ENCODE measurements at places on chromosomes 4 and X.
A peak's percentile ranks its signal among the peaks of the same experiment; 100 is the strongest.

DNA sequence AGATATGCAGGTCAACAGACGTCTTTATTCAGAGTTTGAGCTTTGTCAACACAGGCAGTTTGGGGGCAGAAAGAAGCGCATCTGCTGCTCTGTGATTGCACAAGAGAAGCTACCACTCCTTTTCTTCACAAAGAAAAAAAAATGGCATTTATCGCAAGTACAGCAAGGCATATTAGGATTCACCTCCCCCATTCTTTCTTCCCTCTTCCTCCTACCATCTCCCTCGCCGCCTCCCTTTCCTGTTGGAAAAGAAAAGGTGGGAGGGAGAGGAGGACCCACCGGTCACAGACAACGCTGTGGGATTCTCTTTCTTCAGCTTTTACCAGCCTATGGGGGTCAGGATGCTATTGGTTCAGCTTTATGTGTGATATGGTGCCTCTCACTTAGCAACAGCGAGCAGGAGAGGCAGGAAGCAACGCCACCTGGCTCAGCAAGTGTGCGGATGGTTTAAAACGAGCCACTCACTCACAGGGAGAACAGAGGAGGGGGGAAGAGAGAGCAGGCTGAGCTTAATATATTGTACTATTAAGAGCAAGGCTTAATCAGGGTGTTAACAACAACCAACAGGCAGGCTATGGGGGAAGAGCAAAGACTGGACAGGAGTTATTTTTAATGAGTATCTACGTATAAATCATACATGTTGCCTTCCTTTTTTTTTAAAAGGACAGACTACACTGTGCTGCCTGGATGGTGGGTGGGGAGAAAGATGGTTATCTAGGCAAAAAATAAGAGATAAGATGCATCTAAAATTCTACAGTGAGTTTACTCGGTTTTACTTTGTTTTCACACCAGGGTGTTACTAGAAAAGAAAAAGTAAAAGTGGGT is 104.7 kb downstream of the MAML3 start:
- DNase-seq = peak; percentile 95

- DNase-seq = no peak
These were observed 17.4 kb upstream of the PACRGL start for GRCh38 chr4:20682853-20683252.

DNA sequence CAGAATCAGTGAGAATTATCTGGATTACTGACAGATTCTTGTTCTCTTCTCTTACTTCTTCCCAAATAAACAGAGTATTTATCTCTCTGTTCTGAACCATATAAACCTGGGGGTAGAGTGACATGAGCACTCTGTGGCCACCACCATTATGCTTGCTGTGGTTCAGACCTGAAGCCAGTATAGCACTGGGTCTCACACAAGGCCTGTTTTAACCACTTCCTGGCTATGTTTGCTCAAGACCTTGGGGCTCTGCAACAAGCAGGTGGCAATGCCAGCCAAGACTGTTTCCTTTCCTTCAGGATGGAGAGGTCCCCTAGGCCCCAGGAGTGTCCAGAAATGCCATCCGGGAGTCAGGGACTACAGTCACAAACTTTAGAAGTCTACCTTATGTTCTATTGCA is 21.7 kb upstream of the HEPH start:
- no peak for DNase-seq

- no peak for DNase-seq
These were observed 142.9 kb upstream of the MBNL3 start for GRCh38 chrX:132631579-132632232.

- DNase-seq = no peak
These were observed 15.0 kb downstream of the FRMPD4 start for GRCh38 chrX:12153317-12153716.

GRCh38 chrX:77975755-77976154 is 6.3 kb upstream of the PGAM4 start:
- DNase-seq = no peak

DNA sequence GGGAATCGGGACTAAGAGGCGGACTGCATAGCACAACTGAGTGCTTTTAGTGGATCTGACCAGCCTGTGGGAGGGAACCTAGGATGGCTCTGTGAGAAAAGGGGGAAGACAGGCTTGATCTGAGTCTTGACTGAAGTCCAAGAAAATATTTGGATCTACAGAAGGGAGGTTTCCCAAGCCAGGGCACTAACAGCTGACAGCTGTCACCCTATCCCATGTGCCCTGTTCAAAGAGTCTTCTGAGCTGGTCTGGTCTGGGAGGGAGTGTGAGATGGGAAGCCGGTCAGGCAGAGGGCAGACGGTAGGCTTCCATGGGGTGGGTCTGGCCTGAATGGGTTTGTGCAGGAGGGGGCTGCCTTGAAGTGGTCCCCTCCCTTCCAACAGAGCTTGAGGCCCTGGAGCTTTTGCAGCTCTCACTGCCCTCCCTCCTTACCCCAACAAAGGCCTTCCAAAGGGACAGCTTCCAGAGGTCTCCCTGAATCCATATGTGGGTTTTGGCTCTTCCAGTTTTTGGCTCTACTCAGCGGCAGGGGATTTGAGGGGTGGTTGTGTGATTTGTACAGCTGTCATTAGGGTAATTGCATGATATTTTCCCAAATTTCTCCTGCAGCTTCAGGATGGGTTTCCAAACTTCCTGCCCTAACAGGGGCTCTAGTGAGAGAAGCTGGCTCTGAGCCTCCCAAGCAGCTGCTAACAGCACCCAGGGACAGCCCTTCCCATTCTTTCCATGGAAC is 643.7 kb downstream of the BCOR start:
- DNase-seq = no peak

DNA sequence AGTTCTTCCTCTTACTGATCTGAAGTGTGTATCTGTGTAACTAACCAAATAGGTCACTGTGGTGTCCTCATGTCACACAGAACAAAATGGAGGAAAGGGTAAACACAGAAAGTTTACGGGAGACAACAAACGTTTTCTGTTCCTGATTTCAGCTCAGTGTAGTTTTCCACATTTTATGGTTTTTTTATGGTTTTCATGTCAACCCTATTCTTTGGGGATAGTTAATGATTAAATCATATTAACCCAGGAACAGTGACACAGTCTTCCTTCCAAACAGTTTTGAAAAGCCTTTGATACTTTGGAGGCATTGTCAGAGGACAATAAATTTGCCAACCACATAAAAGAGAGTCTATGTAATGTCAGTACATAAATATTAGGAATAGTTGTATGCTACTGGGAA is 4.2 kb downstream of the LNX1 start:
- DNase-seq = no peak

GRCh38 chr4:53905941-53906377 is 158.4 kb downstream of the CHIC2 start:
- no peak for DNase-seq

DNA sequence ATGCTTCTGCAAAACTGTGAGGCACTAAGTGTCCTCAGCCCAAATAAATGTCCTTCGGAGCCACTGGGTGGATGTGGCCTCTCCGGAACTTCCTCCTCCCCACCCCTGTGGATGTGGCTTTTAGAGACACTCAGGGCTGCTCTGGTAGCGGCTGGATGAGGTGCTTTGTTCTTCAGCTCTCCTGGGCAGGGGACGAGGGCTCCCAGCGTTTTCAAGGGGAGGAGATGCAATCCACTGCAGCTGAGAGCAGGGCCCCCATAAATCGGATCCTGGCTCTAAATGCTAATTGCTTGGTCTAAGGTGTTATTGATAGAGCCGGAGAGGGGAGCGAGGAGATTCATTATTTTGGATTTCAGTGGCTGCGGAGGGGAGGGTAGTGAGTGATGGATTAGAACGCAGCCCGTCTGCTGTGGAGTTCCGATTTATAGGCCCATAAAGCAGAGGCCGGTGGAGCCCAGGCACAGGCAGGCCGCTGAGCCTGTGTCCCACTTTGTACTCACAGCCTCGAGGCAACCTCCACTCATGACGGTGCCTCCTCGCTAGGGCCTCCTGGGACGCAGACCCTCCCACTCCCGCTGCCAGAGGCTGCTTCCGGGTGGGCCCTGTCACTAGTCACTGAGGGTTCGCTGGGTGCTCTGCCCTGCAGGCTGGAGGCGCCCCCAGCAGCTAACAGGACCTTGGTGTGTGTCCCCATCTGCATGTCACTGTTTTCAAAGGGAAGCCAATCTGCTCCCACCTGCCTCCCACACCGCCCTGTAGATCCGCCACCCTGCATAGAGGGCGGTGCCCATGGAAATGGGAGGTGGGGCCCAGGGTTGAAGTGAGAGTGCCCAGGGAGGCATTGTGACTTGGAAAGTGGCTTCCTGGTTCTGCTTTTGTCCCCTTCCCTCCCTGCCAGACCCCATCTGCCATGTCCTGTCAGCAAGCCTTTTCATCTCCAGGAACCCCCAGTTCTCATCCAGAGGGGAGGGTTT is 135.4 kb upstream of the PSAPL1 start:
- DNase-seq = no peak

- DNase-seq = no peak
These were observed 287.4 kb downstream of the CHIC1 start for GRCh38 chrX:73850124-73851013.

- no peak for DNase-seq
These were observed 61.8 kb downstream of the CAMK2D start for GRCh38 chr4:113699772-113700171.

DNA sequence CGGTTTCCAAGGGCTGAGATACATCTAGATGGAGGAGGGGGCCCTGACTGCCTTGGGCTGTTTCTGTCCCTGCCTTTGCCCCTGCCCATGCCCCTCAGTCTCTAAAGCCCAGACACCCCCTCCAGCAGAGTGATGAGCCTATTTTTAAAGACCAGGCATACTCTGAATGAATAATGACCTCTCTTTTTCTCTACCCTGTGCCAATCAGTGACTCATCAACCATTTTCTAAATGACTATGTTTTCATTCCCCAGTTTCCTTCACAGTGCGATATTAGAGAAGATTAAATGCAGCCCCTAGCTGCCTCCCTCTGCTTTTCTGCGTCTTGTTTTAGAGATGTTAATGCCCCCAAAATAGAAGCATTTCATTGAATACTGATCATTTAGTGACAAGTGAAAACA is 15.5 kb upstream of the NHS start:
- no peak for DNase-seq

GRCh38 chrX:38260231-38260630 is 39.6 kb upstream of the SRPX start:
- no peak for DNase-seq

DNA sequence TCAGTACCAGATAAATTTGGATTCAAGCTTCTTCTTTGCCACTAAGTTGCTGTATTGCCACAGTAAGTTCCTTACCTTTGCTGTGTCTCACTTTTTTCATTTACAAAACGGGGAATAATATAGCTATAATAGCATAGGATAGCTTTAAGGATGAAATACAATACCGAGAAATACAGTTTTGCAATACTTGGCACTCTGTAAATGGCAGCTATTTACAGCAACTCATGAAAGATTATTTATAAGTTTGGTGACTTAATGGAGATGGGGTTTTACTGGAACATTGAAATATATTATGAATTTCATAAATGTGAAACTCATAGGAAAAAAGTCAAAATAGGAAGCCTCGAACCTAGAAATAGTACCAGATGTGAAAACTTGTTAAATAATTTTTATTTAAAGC is 27.6 kb downstream of the ANXA10 start:
- no peak for DNase-seq

DNA sequence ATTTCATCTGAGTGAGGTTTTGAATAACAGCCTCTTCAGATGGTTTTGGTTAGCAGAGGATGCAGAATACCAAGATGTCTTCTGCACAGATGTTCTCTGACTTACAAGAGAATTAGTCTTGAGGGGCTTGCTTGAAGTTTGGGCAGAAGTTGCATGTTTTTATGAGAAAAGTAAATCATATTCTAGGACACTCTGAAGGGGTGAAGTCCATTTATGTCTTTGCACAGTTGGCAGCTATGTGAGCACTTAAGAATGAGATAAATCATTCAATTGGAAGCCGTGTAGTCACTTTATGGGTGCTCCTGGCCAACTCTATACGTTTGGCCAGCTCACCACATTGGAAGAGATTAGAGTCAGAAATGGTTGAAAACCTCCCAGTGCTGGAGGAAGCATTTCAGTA is 252.7 kb upstream of the KCNIP4 start:
- DNase-seq = no peak

- peak; percentile 26 for DNase-seq
These were observed 192.2 kb downstream of the FGF13 start for GRCh38 chrX:138519296-138519695.

- DNase-seq = no peak
These were observed 162.4 kb upstream of the IL15 start for GRCh38 chr4:141473952-141474351.

GRCh38 chr4:107631560-107631959 is 88.5 kb downstream of the PAPSS1 start:
- no peak for DNase-seq

GRCh38 chr4:95355021-95355420 is 193.8 kb downstream of the UNC5C start:
- no peak for DNase-seq

GRCh38 chr4:38489924-38490639 is 173.9 kb upstream of the KLF3 start:
- no peak for DNase-seq

- no peak for DNase-seq
These were observed 32.9 kb downstream of the USP9X start for GRCh38 chrX:41118156-41118555.

- no peak for DNase-seq
These were observed 30.3 kb downstream of the UCHL1 start for GRCh38 chr4:41287005-41287404.

DNA sequence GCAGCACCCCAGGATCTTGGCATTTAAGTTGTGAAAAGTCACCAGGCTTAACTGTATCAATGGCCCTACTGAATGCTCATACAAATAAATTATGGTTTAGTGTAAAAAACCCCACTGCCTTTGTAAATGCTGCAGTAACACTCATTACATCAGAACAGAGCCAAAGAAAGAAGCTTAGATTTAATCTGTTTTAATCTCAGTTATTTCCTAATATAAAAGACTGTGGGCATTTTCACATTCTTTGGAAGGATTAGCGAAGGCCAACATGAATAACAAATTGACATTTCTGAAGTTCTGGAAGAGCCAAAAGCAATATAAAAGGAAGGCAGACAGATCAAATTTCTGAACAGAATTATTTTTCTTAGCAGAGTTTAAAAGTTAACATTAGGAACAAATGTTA is 140.0 kb upstream of the HCCS start:
- DNase-seq = no peak

DNA sequence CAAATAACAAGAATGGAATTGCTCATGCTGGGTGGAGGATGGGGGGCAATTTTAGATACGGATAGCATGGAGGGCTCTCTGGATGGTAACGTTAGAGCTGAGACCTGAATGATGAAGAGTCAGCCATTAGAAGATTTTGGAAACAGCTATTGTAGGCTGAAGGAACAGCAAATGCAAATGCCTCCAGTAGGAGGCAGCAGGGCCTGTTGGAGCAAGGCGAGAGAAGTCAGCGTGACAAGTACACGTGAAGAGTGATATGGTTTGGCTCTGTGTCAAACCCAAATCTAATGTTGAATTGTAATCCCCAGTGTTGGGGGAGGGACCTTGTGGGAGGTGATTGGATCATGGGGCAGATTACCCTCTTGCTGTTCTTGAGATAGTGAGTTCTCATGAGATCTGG is 59.3 kb upstream of the SOD3 start:
- DNase-seq = no peak

- no peak for DNase-seq
These were observed 72.2 kb downstream of the COMMD8 start for GRCh38 chr4:47391256-47391655.

DNA sequence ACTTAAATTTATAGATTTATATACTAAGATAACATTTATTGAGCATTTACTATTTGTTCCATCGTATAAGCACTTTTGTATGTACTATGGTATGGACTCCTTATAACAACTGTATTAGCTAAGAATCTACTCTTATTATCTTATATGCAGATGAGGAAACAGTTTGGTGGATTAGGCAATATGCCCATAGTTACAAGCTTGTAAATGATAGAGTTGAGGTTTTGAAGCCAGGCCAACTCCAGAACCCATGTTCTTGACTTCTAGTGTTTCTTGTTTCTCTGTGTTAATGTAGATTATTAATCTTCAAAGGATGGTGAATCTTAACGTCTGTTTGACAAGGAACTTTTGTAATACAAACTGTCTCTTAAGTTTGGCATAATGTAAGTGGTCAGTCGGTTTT is 71.3 kb downstream of the STIM2 start:
- no peak for DNase-seq
